ENCODE measurements at places on chromosomes 1 and 21. TPM values are rescaled to one million over a fixed set of nuclear protein-coding genes. Genes with fewer than 3 reads are reported as not detected.

DNA sequence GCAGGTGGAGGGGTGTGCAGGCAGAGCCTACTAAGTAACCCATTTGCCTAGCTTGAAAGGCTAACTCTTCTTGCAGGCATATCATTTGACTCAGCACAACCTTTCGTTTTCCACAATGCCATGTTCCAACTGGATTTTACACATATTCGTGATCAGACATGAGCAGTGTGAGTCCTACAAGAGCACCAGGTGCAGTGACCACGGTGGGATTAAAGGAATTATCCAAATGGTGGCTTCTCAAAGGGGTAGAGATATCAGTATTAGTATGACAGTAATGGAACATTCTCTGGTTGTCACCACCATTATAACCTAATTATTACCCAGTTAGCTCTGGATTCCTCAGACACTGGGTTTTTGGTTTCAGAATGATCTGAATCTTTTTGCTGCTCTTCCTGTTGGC is 323.5 kb downstream of the LMO4 start:
- H3K4me3 ChIP-seq = no peak overlapping the region
- no peak overlapping the region for H3K27ac ChIP-seq
- H3K27me3 ChIP-seq = no peaks in the 10 kb centered on the region
- H3K4me1 ChIP-seq = no peaks in the 10 kb centered on the region
- DNase-seq = no peak

GRCh38 chr1:117592155-117592554 is 13.7 kb upstream of the TENT5C start:
- H3K27ac ChIP-seq = no peak overlapping the region
- H3K4me1 ChIP-seq = no peaks in the 10 kb centered on the region
- H3K36me3 ChIP-seq = no peaks in the 10 kb centered on the region
- H3K4me3 ChIP-seq = no peak overlapping the region
- DNase-seq = no peak
- peaks cover 7% of the 10 kb centered on the region for H3K27me3 ChIP-seq

DNA sequence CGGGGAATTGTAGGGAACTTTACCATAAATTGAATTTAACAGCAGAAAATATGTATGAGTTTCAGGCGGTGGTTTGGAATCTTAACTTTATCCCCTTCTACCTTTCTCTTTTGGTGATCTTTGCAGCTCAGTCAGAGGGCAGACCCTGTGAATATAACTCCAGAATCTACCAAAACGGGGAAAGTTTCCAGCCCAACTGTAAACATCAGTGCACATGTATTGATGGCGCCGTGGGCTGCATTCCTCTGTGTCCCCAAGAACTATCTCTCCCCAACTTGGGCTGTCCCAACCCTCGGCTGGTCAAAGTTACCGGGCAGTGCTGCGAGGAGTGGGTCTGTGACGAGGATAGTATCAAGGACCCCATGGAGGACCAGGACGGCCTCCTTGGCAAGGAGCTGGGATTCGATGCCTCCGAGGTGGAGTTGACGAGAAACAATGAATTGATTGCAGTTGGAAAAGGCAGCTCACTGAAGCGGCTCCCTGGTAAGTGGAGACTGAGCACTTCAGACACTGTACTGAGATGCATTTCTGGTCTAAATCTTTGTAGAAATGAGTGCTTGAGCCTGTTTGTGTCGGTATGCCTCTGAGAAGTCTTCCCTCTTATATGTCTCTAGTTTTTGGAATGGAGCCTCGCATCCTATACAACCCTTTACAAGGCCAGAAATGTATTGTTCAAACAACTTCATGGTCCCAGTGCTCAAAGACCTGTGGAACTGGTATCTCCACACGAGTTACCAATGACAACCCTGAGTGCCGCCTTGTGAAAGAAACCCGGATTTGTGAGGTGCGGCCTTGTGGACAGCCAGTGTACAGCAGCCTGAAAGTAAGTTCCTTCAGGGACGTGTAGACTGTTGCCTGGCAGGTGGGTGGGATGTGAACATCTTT is 1.5 kb downstream of the CCN1 start:
- H3K4me3 ChIP-seq = peak overlapping the region; percentile 86
- peaks cover 20% of the 10 kb centered on the region for H3K4me1 ChIP-seq
- H3K27ac ChIP-seq = no peak overlapping the region
- no peaks in the 10 kb centered on the region for H3K36me3 ChIP-seq

- H3K27me3 ChIP-seq = no peaks in the 10 kb centered on the region
- H3K4me3 ChIP-seq = no peak overlapping the region
- no peaks in the 10 kb centered on the region for H3K36me3 ChIP-seq
Measured at GRCh38 chr1:78211483-78212092, 165.8 kb downstream of the GIPC2 start.

DNA sequence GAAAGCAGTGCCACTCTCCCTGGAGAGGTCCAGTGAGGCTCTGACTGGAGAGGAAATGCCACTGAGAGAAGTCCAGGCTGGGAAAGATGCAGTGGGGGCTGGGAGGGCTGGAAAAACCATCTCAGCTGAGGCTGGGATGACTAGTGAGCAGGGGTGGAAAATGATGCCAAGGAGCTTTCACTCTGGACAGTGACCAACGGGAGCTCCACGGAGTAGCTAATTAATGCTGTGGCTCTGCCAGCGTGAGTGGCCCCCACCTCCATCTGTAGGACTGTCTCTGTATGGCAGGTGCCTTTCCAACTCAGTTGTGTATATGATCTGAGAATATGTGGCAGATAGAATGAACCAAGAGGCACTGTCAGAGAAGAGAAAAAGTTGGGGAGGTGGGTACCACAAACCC is 86.7 kb downstream of the DDX20 start:
- H3K27me3 ChIP-seq = peaks cover 5% of the 10 kb centered on the region
- no peaks in the 10 kb centered on the region for H3K4me1 ChIP-seq
- no peak overlapping the region for H3K4me3 ChIP-seq
- no peaks in the 10 kb centered on the region for H3K36me3 ChIP-seq

DNA sequence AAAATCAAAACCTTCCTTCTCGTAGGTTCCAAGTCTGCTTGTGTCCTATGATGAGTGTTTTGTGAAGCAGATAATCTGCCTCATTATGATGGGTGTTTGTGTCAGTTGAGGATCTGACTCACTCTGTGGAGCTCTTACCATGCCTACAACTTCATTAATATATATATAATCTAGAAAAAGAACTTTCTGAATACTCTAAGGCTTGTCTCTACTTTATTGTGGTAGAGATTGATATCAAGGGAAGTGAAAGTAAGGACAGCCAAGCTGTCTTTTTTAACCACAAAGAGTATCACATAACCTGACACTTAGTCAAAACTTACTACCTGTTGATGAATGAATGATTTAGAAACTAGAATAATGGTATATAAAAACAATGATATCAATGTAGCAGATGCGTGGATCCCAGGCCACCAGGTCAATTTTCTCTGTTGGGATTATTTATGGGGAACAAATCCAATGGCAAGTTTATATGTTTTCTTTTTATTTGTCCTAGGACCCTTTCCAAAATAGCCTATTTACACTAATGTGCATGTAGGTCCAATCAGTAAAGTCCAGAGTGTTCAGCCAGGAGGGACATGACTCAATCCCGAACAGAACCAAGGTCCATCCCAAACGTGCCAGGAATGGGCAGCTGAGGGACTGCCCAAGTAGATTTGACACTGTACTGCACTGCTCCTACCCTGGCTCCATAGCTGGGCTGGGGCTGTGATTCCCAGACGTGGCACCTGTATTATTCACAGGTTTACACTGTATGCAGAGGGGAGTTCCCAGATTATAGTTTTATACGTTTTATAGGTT is 182.3 kb upstream of the GREM2 start:
- DNase-seq = no peak
- no peaks in the 10 kb centered on the region for H3K4me1 ChIP-seq
- no peak overlapping the region for H3K27ac ChIP-seq
- no peak overlapping the region for H3K4me3 ChIP-seq
- H3K36me3 ChIP-seq = no peaks in the 10 kb centered on the region
- peaks cover 3% of the 10 kb centered on the region for H3K27me3 ChIP-seq

DNA sequence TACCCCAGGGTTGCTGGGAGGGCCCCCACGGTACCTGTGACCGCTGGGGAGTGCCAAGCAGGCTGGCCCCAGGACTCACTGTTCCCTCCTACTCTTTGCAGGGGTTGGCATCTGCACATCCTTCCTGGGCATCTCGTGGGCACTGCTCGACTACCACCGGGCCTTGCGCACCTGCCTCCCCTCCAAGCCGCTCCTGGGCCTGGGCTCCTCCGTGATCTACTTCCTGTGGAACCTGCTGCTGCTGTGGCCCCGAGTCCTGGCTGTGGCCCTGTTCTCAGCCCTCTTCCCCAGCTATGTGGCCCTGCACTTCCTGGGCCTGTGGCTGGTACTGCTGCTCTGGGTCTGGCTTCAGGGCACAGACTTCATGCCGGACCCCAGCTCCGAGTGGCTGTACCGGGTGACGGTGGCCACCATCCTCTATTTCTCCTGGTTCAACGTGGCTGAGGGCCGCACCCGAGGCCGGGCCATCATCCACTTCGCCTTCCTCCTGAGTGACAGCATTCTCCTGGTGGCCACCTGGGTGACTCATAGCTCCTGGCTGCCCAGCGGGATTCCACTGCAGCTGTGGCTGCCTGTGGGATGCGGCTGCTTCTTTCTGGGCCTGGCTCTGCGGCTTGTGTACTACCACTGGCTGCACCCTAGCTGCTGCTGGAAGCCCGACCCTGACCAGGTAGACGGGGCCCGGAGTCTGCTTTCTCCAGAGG is 6.8 kb downstream of the XKR8 start:
- peak overlapping the region; percentile 60 for H3K27ac ChIP-seq
- H3K4me3 ChIP-seq = no peak overlapping the region
- H3K4me1 ChIP-seq = peaks cover 17% of the 10 kb centered on the region
- H3K36me3 ChIP-seq = peaks cover 13% of the 10 kb centered on the region
- no peak for DNase-seq
- H3K27me3 ChIP-seq = no peaks in the 10 kb centered on the region

- no peaks in the 10 kb centered on the region for H3K27me3 ChIP-seq
- H3K36me3 ChIP-seq = peaks cover 2% of the 10 kb centered on the region
- H3K4me1 ChIP-seq = no peaks in the 10 kb centered on the region
- no peak overlapping the region for H3K27ac ChIP-seq
- no peak overlapping the region for H3K4me3 ChIP-seq
- no peak for DNase-seq
Measured at GRCh38 chr1:243568793-243569192, 281.2 kb downstream of the AKT3 start.

MASP2 gene
- total RNA-seq = not detected

FNDC10 gene
- 4.6 TPM for total RNA-seq

DONSON gene
- total RNA-seq = 33.6 TPM

Measured in activated naive CD8-positive, alpha-beta T cell treated with anti-CD3 and anti-CD28 coated beads, Interleukin-2, amount 10 ng/mL, durations not matched to agents 7 days and 5 days (primary cell).